Activated T-helper 1 cell treated with anti-CD3 and anti-CD28 coated beads, Interleukin-2, amount 50 U/mL, for 16 hours (primary cell): ENCODE measurements at places on chromosomes 2 and 18.

GRCh38 chr2:125684932-125685331 lies 971.0 kb upstream of the GYPC start:
- no peak for DNase-seq

DNA sequence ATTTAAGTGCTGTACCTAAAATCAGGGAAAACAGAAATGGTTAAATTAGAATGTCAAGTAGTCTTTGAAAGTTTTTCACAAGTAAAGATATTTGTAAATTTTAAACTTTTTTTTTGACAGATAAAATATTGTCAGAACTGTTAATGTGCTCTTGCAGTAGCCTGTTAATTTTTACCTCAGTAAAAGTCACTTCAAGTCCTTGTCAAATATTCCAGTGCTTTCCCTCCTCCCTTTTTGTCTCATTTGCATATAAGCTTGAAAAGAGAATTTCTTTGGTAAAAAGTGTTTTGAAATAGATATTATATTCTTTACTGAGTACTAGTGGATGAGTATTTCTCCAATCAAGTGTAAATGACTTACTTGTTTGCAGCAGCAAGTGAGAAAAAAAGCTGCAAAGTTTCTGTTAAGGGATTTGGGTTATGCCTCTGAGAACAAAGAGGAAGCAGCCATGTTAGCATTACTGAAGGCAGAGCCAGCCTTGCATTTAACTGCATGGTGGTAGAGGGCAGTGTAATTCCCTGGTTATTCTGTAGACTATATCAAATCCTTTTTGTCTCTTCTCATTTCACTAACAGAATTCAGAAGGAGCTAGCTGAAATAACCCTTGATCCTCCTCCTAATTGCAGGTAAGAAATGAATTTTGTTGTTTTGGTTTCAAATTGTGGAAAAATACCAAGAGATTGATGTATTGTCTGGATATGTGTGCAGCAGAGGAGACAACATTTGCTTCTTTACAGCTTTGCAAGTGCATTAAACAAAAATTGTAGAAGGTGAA lies 3.2 kb downstream of the UBE2E3 start:
- DNase-seq = no peak

- DNase-seq = no peak
Observed at GRCh38 chr2:173523497-173523896, 168.8 kb downstream of the CDCA7 start.

DNA sequence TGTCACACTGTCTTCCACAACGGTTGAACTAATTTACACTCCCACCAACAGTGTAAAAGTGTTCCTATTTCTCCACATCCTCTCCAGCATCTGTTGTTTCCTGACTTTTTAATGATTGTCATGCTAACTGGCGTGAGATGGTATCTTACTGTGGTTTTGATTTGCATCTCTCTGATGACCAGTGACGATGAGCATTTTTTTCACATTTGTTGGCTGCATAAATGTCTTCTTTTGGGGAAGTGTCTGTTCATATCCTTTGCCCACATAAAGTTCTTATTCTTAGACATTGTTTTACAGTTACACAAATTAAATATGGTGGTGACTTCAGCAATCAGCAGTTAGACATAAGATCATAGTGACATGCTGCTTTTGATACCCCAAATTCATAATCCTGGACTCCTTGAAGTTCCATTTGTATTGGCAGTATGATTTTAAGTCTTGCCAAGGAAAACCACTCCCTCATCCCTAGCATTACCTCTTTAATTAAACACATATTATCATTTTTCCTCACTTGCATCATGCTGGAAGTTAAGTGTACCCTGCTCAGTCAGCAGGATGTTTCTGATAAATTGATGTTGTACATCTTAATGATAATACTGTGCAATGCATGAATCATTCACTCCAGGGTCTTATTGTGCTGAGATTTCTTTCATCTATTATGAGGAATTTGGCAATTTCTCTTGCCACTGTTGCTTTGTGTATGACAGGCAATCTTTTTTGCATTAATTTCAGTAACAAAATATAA lies 67.6 kb upstream of the STAT1 start:
- DNase-seq = no peak

GRCh38 chr2:20454036-20454981 lies 7.4 kb downstream of the RHOB start:
- DNase-seq = no peak
